ENCODE measurements at places on chromosomes 16 and 17.

DNA sequence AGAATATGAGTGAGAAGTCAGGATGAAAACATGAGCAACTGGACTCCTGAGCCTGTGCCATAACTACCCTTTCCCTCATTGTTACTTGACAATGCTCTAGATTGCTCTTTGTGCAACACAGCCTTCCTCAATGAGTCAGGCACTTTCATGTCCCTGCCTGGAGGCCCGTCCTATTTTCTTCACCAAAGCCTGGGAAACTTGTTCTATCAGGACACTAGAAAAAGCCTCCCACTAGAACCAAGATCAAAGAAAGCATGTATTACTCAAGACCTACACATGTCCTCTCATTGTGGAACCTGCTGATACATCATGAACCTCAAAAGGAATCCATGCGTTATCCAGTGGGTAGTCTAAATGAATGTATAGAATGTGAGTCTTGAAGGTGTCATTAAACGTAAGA lies 624.5 kb downstream of the TOX3 start:
- no peak for DNase-seq

GRCh38 chr17:18961634-18962493 lies 9.9 kb downstream of the SLC5A10 start:
- no peak for DNase-seq

- no peak for DNase-seq
Measured at GRCh38 chr16:53817117-53817755, 113.3 kb downstream of the FTO start.

- DNase-seq = no peak
Measured at GRCh38 chr16:70745536-70746025, 55.4 kb downstream of the VAC14 start.

DNA sequence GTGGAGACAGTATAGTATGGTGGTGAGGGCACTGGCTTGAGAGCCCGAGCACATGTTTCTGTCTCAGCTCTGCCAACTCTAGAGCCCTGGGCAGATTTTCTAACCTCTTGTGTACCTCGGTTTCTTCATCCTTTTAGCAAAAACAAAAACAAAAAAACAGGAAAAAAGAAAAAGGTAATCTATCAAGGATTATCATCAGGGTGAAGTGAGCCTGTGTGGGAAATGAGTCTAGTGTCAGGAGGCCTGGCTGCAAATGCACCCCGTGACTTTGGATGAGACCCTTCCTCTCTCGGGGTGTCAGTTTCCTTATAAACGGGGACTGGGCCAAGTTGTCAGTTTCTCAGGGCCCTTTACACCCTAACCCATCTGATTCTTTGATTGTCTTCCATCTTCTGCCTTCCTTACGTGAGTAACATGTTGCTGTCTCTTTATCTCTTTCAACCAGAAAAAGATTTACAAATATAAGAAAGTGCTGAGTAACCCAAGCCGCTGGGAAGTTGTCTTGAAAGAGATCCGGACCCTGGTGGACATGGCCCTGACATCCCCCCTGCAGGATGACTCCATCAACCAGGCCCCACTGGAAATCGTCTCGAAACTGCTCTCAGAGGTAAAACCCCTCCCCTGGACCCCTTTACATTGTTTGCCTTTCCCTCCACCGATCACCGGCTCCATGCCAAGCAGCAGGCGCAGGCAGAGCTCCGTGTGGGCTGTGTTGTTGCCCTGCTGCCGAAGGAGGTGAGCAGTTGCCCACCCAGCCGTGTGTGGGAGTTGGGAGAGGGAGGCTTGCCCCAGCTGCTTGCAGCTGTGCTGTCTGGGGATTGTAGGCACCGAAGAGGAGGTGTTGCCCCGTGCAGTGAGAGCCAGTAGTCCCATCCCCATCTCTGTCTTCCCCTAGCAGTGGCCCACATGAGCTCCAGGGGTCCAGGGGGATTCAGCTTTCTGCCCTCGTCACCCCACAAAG lies 127.1 kb upstream of the PLCG2 start:
- no peak for DNase-seq

DNA sequence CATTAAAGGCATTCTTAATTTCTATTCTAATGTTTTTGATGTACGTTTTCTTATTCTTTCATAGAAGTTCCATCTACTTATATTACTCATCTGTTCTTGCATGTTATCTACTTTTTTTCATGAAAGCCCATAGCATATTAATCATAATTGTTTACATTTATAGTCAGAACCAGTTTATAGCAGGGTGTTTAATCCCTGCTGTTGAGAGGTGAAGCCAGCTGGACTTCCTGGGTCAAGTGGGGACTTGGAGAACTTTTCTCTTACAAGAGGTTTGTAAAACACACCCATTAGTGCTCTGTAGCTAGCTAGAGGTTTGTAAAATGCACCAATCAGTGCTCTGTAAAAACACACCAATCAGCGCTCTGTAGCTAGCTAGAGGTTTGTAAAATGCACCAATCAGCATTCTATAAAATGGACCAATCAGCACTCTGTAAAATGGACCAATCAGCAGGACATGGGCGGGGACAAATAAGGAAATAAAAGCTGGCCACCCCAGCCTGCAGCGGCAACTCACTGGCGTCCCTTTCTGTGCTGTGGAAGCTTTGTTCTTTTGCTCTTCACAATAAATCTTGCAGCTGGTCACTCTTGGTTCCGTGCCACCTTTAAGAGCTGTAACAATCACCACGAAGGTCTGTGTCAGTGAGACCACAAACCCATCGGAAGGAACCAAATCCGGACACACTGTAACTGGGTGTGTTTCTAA lies 120.6 kb downstream of the TANC2 start:
- no peak for DNase-seq

DNA sequence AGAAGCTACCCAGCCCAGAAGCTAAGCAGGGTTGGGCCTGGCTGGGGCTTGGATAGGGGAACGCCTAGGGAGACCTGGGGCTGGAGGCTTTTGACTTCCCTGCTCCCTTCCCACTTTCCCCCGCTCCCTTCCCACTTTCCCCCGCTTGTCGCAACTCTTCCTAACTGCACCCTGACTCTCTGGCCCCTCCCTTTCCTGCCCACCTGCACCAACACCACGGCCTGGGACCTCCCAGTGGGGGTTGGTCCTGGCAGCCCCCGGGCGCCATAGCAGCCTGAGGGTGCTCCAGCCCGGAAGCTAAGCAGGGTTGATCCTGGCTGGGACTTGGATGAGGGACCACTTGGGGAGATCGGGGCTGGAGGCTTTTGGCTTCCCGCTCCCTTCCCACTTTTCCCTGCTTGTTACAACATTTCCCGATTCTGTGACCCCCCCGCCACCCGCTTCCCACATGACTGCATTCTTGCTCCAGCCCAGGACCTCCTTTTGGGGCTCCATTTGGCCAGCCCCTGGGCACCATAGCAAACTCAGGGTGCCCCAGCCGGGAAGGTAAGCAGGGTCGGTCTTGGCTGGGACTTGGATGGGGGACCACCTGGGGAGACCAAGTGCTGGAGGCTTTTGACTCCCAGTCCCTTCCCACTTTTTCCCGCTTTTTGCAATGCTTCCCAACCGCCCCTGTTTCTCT lies 2287.0 kb downstream of the TP53TG3F start:
- no peak for DNase-seq

DNA sequence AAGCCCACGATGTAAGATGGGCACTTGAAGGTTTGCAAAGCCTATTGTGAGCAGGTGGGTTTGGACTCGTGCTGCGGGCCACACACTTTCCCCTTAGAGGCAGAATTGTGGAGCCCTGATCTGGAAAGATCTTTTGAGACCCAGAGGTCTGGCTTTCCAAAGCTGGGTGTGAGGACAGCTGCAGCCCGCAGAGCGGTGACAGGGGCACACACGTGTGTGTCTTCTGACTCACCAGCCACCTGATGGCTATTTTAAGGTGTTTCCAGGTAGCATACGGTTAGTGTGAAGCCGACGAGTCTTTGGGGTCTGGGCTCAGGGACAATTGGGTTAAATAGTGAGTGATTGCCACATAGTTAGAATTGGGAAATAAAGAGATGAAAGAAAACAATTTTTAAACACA lies 108.9 kb upstream of the GSE1 start:
- no peak for DNase-seq

GRCh38 chr16:26727848-26728247 lies 338.9 kb upstream of the C16orf82 start:
- DNase-seq = no peak

DNA sequence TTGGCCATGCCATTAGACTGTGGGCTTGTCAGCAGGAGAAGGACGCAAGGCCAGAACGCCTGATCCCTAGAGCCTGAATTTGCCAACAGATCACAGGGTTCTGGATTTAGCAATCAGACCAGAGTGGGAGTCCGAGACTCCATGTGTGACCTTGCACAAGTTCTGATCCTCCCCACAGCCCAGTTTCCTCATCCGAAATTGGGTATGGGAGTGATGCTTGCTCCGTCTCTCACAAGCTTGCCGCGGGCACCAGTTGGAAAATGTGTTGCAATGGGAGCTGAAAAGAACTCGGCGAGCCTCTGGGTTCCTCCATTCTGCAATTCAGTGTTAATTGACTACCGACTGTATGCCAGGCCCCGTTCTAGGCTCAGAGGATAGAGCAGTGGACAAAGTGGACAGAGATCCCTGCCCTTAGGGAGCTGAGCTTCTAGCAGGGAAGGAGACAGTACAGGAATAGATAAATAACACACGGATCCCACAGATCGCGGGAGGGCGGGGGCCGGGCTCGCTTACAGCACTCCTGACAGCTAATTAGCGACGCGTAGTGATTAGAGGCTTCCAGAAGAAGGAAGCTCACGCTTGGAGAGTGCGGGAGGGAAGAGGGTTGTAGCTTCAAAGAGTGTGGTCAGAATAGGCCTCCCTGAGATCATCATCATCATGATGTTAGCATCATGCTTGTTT lies 150.4 kb upstream of the CIBAR2 start:
- no peak for DNase-seq

- DNase-seq = no peak
Measured at GRCh38 chr17:78924481-78925151, 571 bp downstream of the TIMP2 start.

GRCh38 chr17:32590974-32591373 lies 104.2 kb downstream of the CDK5R1 start:
- no peak for DNase-seq

- no peak for DNase-seq
Measured at GRCh38 chr16:68351991-68352431, 41.2 kb downstream of the PRMT7 start.

DNA sequence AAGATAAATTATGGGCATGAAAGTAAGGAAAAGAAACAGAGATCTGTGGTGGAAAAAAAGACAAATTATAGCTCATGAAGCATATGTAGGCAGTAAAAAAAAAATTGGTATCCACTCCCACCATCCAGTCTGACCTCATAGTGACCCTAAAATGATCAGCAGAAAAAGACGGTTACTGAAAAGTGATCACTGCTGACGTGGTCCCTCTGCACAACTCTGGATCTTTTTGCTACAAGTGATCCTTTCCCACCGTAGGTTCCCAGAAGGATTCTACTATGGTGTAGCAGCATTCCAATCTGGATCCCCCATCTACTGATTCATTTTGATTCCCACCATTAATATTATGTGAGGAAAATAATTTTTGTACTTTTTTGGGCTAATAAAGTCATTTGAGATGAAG lies 10.9 kb upstream of the CHST6 start:
- DNase-seq = no peak

- no peak for DNase-seq
Measured at GRCh38 chr16:5615868-5616642, 518.5 kb upstream of the EEF2KMT start.

DNA sequence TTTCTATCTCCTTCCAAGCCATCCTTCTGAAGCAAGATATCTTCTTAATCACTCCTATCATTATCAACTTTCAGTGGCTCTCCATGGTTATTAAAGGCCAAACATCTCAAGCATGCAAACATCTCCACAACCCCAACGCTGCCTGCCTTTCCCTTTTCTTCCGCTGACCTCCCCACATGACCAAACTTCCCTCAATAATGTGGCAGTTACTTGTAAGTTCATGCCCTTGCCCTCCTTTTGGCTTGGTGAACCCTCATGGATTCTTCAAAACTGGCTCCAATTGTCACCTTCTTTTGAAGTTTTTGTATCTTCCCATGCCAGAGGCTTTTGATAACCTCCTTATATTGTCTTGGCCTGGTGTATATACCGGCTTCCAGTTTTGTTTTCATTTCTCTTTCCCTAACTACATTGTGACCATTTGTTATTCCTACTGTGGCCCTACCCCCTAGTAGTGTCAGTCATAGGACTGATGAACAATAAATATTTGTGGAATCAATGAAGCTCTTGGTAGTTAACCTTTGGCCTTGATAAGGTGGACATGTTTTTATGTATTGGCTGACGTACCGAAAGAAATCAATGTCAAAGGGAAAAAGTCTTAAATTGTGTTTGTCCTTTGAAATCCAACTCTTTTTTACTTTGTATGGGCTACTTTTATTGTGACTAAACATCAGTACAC lies 19.9 kb upstream of the SMIM36 start:
- no peak for DNase-seq

DNA sequence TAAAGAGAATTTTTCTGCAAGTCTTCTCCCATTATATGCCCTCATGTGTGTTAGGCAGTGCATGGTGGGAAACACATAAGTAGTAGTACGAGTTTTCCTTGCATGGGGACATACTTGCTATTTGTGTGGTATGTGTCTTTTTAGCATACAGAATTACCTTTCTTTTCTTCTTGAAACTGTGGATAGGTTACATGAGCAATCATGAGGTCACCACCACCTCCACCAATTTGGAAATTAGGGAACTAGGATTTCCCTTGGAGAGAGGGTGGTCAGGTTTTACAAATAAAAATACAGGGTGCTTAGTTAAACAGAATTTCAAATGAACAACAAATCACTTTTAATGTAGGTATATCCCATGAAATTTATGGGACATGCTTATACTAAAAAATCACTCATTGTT lies 16.3 kb upstream of the AMZ2 start:
- no peak for DNase-seq

GRCh38 chr17:80938556-80938955 lies 53.1 kb upstream of the CHMP6 start:
- DNase-seq = no peak

GRCh38 chr16:24555346-24555872 lies 16.0 kb downstream of the RBBP6 start:
- DNase-seq = no peak

GRCh38 chr16:68636064-68636560 lies 9.0 kb upstream of the CDH3 start:
- no peak for DNase-seq

GRCh38 chr17:57210224-57210553 lies 46.1 kb upstream of the MSI2 start:
- DNase-seq = no peak

DNA sequence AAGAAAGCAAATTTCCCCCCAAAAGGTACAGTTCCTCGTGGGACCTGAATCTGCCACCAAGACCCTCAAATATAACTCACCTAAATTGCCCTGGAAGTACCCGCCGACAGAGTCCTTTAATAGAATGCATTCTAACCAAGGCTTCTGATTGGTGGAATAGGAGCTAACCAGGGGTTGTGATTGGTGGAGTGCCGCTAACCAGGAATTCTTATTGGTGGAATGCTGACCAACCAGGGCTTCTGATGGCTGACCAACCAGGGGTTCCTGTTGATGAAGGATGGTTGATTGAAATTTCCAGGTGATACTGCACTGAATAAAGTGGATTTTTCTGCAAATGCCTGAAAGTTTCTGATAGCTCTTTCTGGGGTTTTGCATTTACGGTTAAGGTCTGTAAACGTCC lies 6.5 kb downstream of the TFAP4 start:
- DNase-seq = no peak
